M059J (cell line): ENCODE measurements at places on chromosomes 5 and 9. TPM values are rescaled to one million over a fixed set of nuclear protein-coding genes. Genes with fewer than 3 reads are reported as not detected.

CCIN gene
- 0.42 TPM in 1 of 2 replicates, not detected in the other for total RNA-seq

REEP2 gene
- total RNA-seq, result 0.32 and 1.6 TPM in 2 replicates

SLC38A9 gene
- total RNA-seq, result 19.2 and 21.4 TPM in 2 replicates

DNAJC25 gene
- 11.4 and 14.2 TPM in 2 replicates for total RNA-seq

ANXA2R gene
- 0.25 and 1.4 TPM in 2 replicates for total RNA-seq

NR2F1 gene
- 36.3 and 67.9 TPM in 2 replicates for total RNA-seq

FGFR4 gene
- 0.62 TPM in 1 of 2 replicates, not detected in the other for total RNA-seq

GRM6 gene
- not detected in 2 replicates for total RNA-seq

CDC25C gene
- 20.5 and 28.4 TPM in 2 replicates for total RNA-seq

EHMT1 gene
- total RNA-seq, result 24.3 and 38.4 TPM in 2 replicates

TAF11L5 gene
- not detected in 2 replicates for total RNA-seq

GPR150 gene
- 0.34 and 2.4 TPM in 2 replicates for total RNA-seq

SV2C gene
- total RNA-seq, result not detected in 2 replicates

BTNL8 gene
- total RNA-seq, result not detected in 2 replicates

BHMT2 gene
- not detected in 2 replicates for total RNA-seq

SYNPO gene
- total RNA-seq, result 3.1 and 5.6 TPM in 2 replicates

PDGFRB gene
- 23.5 and 44.4 TPM in 2 replicates for total RNA-seq

PCDHB7 gene
- total RNA-seq, result 1.7 and 2.1 TPM in 2 replicates

RXFP3 gene
- not detected in 2 replicates for total RNA-seq

CDX1 gene
- total RNA-seq, result not detected in 2 replicates

SLC6A19 gene
- total RNA-seq, result not detected in 2 replicates

FOXD4L4 gene
- total RNA-seq, result 0.07 TPM in 1 of 2 replicates, not detected in the other

PAEP gene
- total RNA-seq, result not detected in 2 replicates

F12 gene
- 1.7 and 2.4 TPM in 2 replicates for total RNA-seq

SLC34A1 gene
- total RNA-seq, result 0.02 TPM in 1 of 2 replicates, not detected in the other

PLCXD3 gene
- total RNA-seq, result 1.3 and 2.4 TPM in 2 replicates

CDKN2A gene
- 594 and 597 TPM in 2 replicates for total RNA-seq

CRHBP gene
- not detected in 2 replicates for total RNA-seq

PCDH1 gene
- total RNA-seq, result 4.9 and 5.4 TPM in 2 replicates

CIZ1 gene
- 50.2 and 52.4 TPM in 2 replicates for total RNA-seq

LMBRD2 gene
- 7.2 and 10.3 TPM in 2 replicates for total RNA-seq

OR1J2 gene
- not detected in 2 replicates for total RNA-seq

ADGRD2 gene
- total RNA-seq, result not detected in 2 replicates

HRH2 gene
- total RNA-seq, result 0.20 and 0.32 TPM in 2 replicates

PTGES gene
- total RNA-seq, result 0.10 and 1.0 TPM in 2 replicates

HTR1A gene
- not detected in 2 replicates for total RNA-seq

FRMPD1 gene
- total RNA-seq, result not detected in 2 replicates

PRRT1B gene
- not detected in 2 replicates for total RNA-seq

PCDHGB1 gene
- 3.3 and 4.9 TPM in 2 replicates for total RNA-seq

SPATA31C1 gene
- not detected in 2 replicates for total RNA-seq

SLC4A9 gene
- not detected in 2 replicates for total RNA-seq

ANKRD33B gene
- total RNA-seq, result 0.49 and 1.9 TPM in 2 replicates

DAB2 gene
- total RNA-seq, result 31.7 and 45.9 TPM in 2 replicates

ELAVL2 gene
- 15.0 and 21.6 TPM in 2 replicates for total RNA-seq

OBP2B gene
- not detected in 2 replicates for total RNA-seq

IFNA13 gene
- total RNA-seq, result not detected in 2 replicates

CCDC192 gene
- not detected in 2 replicates for total RNA-seq

SIT1 gene
- total RNA-seq, result not detected in 2 replicates

FAM174A gene
- total RNA-seq, result 13.4 and 16.3 TPM in 2 replicates

PCDHB3 gene
- total RNA-seq, result 3.9 and 8.0 TPM in 2 replicates

BSPRY gene
- total RNA-seq, result not detected in 2 replicates

CLTA gene
- 432 and 496 TPM in 2 replicates for total RNA-seq

SLC6A18 gene
- not detected in 2 replicates for total RNA-seq

CEL gene
- 0.17 and 0.39 TPM in 2 replicates for total RNA-seq

HEMGN gene
- total RNA-seq, result not detected in 2 replicates
